ENCODE measurements at places on chromosomes 5 and 9. TPM values are rescaled to one million over a fixed set of nuclear protein-coding genes. Genes with fewer than 3 reads are reported as not detected.
A peak's percentile ranks its signal among the peaks of the same experiment; 100 is the strongest.

GRCh38 chr9:126822278-126822677 lies 17.4 kb downstream of the ZBTB43 start:
- H3K4me3 ChIP-seq: no peak overlapping the region
- no peaks in the 10 kb centered on the region for H3K27me3 ChIP-seq
- no peak for DNase-seq
- no peak overlapping the region for H3K27ac ChIP-seq
- H3K4me1 ChIP-seq: no peaks in the 10 kb centered on the region

DNA sequence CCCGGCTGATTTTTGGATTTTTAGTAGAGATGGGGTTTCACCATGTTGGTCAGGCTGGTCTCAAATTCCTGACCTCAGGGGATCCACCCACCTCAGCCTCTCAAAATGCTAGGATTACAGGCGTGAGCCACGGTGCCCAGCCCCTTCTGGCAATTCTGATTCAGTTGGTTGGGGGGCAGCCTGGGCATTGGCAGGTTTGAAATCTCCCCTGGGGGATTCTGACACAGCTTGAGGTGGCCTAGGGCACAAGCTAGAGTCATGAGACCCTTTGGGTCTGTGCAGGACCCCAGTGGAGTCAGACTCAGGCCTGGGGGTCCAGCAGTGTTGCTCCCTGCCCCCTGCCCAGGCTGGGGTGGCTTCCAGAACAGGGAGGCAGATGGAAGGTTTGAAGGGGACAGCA lies 239.8 kb downstream of the PBX3 start:
- peaks cover 2% of the 10 kb centered on the region for H3K36me3 ChIP-seq
- H3K4me3 ChIP-seq: no peak overlapping the region
- H3K27ac ChIP-seq: no peak overlapping the region
- H3K4me1 ChIP-seq: no peaks in the 10 kb centered on the region

DNA sequence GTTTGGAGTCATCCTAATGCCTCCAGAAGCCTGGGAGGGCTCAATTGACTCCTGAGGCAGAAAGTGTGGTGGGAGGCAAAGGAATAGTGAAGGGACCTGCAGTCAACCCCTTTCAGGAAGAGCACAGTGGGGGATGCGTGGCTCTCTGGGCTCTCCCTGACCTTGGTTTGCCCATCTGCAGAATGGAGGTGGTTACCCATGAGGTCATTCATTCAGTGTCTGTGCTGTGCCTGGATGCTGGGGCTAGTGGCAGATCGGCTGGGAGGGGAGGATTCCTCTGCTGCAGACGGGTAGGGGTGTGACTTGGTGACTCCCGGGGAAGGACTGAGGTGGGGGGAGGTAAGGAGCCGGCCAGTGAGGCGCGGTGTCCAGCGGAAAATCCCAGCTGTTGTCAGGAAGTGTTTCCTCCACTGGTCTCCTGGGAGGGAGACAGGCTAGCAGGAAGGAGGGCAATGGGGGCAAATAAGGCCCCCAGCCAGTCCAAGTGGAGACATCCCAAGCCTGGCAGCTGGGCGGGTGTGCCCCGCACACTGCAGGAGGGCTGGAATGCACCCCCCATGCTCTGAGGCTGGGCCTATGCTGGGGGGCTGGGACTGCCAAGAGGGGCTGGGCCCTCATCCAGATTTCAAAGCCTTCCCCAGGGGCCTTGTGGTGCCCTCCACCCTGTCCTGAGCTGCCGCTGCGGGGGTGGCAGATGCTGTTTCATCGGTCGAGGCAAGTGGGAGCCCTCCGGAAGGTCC lies 10.9 kb downstream of the CXXC5 start:
- no peaks in the 10 kb centered on the region for H3K27me3 ChIP-seq
- H3K4me3 ChIP-seq: no peak overlapping the region
- H3K4me1 ChIP-seq: peaks cover 34% of the 10 kb centered on the region
- H3K36me3 ChIP-seq: no peaks in the 10 kb centered on the region
- DNase-seq: no peak

DNA sequence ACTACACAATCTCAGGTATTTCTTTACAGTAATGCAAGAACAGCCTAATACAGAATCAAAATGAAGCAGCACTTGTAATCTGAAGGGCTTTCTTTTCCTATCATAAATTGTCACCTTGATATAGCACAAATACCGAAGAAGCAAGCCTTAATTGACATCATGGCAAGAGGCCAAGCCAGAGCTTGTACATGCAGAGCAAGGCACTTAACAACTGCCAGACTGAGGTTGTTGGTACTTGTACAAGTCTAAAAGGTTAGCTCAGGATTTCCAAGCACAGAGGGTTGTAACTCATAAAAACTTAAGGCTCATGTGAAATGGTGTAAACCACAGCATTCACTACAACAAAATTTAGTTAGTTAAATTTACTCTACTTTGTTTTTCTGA lies 158.8 kb upstream of the SPEF2 start:
- no peaks in the 10 kb centered on the region for H3K27me3 ChIP-seq
- H3K4me1 ChIP-seq: no peaks in the 10 kb centered on the region
- no peak for DNase-seq
- H3K36me3 ChIP-seq: no peaks in the 10 kb centered on the region
- H3K27ac ChIP-seq: no peak overlapping the region

- H3K36me3 ChIP-seq: peaks cover 5% of the 10 kb centered on the region
- DNase-seq: no peak
- H3K4me1 ChIP-seq: peaks cover 5% of the 10 kb centered on the region
Measured at GRCh38 chr9:21549251-21549765, 67.2 kb upstream of the IFNE start.

DNA sequence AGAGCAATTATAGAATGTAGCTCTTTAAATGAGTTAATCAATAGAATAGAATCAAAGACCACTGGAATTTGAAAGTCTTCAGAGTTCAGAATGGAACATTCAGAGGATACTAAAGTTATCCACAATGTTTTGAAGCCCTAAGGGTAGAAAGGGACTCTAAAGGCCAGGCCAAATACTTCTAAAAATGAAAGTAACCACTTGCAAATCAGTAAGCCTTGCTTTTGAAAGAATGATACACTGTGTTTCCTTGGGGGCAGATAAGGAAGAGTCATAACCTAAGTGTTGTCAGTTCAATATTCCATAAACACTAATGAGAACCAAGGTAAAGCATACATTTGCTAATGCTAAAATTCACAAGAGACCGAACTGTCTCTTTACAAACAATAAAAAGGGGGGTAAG lies 813.5 kb downstream of the PTPRD start:
- no peaks in the 10 kb centered on the region for H3K36me3 ChIP-seq
- H3K4me1 ChIP-seq: no peaks in the 10 kb centered on the region
- no peak overlapping the region for H3K27ac ChIP-seq
- DNase-seq: no peak
- H3K4me3 ChIP-seq: no peak overlapping the region

DNA sequence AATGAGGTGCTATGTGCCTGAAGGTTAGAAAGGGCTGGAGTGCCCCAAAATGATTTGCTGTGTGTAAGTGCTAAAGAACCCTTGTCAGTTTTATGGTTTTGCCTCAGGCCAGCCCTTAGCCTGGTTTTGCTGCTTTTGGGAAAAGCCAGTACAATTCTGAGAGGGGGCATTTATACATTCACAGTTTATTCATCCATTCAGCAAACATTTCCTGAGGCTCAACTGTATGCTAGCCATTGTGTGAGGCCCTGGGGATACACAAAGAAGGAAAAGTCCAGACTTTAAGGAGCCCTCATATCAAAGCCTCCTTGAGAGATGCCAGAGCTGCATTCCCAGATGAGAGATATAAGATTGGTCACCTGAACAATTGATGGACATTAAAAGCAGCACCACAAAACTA lies 115.2 kb upstream of the PLCXD3 start:
- no peak overlapping the region for H3K4me3 ChIP-seq
- no peaks in the 10 kb centered on the region for H3K4me1 ChIP-seq
- H3K36me3 ChIP-seq: no peaks in the 10 kb centered on the region

- H3K27me3 ChIP-seq: no peaks in the 10 kb centered on the region
- no peak overlapping the region for H3K27ac ChIP-seq
Measured at GRCh38 chr9:36797471-36798220, 225.0 kb downstream of the MELK start.

DNA sequence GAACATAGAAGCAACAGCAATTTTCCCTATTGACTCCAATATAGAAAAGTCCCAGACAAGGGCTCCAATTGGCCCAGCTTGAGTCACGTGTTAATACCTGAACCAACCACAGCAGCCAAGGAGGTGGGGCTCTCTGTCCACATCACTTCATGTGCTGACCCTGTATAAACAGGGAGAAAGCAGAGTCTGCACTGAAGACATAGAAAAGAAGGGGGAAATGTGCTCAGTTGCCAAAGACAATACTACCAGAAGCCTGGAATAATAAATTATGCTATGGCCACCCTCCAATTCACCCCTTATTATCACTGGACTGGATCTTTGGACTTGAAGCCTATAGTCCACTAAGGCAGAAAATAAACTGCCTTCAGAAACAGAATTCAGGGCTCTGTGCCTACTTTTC lies 275.4 kb downstream of the EPB41L4A start:
- no peaks in the 10 kb centered on the region for H3K4me1 ChIP-seq
- no peak for DNase-seq
- H3K27me3 ChIP-seq: no peaks in the 10 kb centered on the region
- no peak overlapping the region for H3K27ac ChIP-seq
- H3K4me3 ChIP-seq: no peak overlapping the region

DNA sequence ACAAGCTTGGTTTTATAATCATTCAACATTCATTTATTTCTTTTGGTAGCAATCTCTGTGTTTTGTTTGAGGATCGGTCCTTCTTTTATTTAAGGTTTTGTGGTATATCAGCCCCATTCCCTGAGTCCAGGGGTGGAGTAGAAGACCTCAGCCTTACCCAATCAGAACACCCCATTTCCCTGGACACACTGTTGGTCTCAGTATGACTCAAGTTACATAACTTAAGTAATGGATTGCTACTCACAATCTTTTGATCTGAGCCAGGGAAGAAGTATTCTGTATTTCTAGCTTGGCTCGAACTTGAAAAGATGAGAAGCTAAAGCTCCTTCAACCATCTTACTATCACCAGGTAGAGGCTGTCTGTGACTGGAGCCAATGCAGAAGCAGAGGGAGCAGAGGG lies 175.2 kb upstream of the HAPLN1 start:
- H3K36me3 ChIP-seq: no peaks in the 10 kb centered on the region
- no peak overlapping the region for H3K27ac ChIP-seq
- no peak overlapping the region for H3K4me3 ChIP-seq
- no peaks in the 10 kb centered on the region for H3K27me3 ChIP-seq
- no peak for DNase-seq
- no peaks in the 10 kb centered on the region for H3K4me1 ChIP-seq

DNA sequence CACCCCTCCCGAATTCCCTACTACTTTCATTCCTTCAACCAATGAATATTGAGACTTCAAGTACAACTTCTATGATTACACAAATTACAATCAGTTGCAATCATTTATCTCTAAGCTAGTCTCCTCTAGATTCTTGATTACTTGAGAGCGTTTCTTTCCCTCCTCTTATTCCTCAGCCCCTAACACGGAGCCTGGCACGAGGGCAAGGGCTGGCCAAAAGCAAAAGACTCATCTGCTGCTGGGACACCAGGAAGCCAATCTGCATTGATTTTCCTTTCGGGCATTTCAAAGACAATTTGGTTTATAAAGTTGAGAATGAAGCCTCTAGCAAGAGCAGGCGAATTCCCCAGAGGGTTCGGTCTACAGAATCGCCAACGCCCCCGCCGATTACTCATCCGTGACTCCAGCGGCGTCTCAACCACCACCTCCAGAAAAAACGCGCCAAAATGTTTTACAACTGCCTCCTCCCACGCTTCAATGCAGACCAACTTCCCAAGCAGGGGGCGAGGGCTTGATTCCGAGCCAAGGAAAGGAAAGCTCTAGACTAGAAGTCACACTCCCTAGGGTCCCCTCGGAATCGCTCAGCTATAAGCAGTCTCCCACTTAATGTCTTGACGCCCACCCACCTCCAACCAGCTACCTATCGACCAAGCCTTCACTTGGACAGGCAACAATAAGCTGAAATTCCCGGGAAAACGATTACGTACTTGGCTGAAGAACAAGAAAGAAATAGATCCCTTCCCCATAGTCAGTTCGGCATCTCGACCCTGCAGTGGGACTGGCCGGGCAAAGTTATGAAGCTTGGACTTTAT lies 1.5 kb downstream of the PCSK1 start:
- no peak for DNase-seq
- H3K4me3 ChIP-seq: peak overlapping the region; percentile 95
- H3K36me3 ChIP-seq: no peaks in the 10 kb centered on the region
- H3K4me1 ChIP-seq: peaks cover 2% of the 10 kb centered on the region

GRCh38 chr9:84857211-84857610 lies 187.7 kb downstream of the NTRK2 start:
- DNase-seq: no peak
- H3K36me3 ChIP-seq: no peaks in the 10 kb centered on the region
- H3K27ac ChIP-seq: no peak overlapping the region
- no peak overlapping the region for H3K4me3 ChIP-seq

- H3K4me1 ChIP-seq: no peaks in the 10 kb centered on the region
- no peak overlapping the region for H3K27ac ChIP-seq
- DNase-seq: no peak
- H3K4me3 ChIP-seq: no peak overlapping the region
- H3K36me3 ChIP-seq: no peaks in the 10 kb centered on the region
- no peaks in the 10 kb centered on the region for H3K27me3 ChIP-seq
Measured at GRCh38 chr9:84655447-84655846, 14.1 kb upstream of the NTRK2 start.

SETD9 gene
- 15.7 TPM for total RNA-seq

TPPP gene
- 0.48 TPM for total RNA-seq

DNA sequence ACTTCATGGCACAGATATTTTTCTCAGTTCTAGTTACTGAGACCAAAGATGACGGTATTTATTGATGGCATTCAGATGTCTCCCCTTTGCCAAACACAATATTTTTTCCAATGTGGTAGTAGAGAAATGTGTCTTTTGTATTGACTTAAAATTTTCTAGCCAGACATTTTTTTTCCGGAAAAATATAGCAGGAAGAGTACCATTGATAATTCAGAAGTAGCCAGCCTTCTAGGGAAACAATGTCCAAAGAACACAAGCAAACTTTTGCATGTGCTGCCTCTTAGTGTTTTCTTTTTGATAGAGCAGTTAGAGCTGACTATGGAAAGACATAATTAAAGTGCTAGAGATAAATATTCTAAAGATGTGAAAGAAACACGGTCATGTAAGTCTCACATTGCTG lies 231.4 kb downstream of the MARCHF11 start:
- H3K36me3 ChIP-seq: peaks cover 9% of the 10 kb centered on the region
- no peak overlapping the region for H3K27ac ChIP-seq
- no peaks in the 10 kb centered on the region for H3K4me1 ChIP-seq

GRCh38 chr9:125763394-125763801 lies 16.2 kb downstream of the PBX3 start:
- H3K4me3 ChIP-seq: peak overlapping the region; percentile 30
- H3K27me3 ChIP-seq: no peaks in the 10 kb centered on the region
- no peak overlapping the region for H3K27ac ChIP-seq
- peaks cover 7% of the 10 kb centered on the region for H3K4me1 ChIP-seq

DNA sequence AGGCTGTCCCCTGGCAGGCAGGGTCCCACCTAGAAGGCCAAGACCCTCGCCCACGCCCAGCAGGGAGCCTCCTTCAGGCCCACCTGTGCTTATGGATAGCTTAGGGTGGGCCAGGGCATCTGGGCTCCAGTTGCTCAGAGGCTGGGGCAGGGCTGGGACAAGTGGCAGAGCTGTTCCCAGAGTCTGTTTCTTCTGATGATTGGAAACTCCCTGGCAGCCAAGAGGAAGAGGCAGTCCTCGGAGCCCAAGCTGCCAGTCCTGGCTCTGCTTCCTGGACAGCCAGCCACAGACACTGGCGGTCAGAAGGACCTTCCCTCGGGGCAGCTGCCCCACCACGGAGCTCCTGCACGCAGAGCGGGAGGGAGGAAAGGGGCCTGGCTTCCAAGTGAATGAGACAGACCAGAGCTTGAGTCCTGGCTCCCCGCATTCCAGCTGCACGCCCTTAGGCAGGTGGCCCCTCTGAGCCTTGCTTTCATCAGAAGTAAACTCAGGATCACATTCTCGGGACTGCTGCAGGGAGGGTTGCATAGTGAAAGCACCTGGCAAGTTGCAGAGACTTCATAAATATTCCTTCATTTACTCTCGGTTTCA lies 37.9 kb upstream of the GABRP start:
- H3K27ac ChIP-seq: peak overlapping the region; percentile 63
- 0 out of 3 replicates have a peak overlapping the region, but pooled peaks have one; percentile 26 for H3K4me3 ChIP-seq
- no peaks in the 10 kb centered on the region for H3K27me3 ChIP-seq
- peaks cover 7% of the 10 kb centered on the region for H3K36me3 ChIP-seq
- H3K4me1 ChIP-seq: peaks cover 6% of the 10 kb centered on the region

Measured in H9 (cell line).